Activated CD8-positive, alpha-beta memory T cell treated with anti-CD3 and anti-CD28 coated beads, Interleukin-2, amount 50 U/mL, for 48 hours (primary cell): ENCODE measurements at places on chromosomes 12 and 14.
A peak's percentile ranks its signal among the peaks of the same experiment; 100 is the strongest.

- DNase-seq = peak; percentile 72
Measured at GRCh38 chr14:76958980-76959710, 69.4 kb downstream of the IRF2BPL start.

DNA sequence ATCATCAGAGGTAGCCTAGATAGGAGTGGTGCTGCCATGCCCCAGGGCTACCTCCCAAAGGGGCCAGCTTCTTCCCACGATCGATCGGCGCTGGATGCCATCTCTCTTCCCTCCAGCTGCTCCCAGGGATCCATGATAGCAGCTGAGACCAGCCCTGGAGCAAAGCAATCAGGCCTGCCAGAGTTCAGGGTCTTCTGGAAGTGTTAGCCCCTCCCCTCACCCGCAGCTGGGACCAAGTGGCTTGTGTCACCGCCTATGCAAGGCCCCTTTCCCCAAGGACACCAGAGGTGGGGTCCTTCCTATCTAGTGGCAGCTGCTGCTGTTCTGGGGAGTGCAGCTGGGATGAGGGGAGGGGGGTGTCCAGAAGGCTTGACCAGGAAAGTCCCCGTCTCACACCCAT, 87.0 kb downstream of the IRF2BPL start:
- DNase-seq = no peak

DNA sequence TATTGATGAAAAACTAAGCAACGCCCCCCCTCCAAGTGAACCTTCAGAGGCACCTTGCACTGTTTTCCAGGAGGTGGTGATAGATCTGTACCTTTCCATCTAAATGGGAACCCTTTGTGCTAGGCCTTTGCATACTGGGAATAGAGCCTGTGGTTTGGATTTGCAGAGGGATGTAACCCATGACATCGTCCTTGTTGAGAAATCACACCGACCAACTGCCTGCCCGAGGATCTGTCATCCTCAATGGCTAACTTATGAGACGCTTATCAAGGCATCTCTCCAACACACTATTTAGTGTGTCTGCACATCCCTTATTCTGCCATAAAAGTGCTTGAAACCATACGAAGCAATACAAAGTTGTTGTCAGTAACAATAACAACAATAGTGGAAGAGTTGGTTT, 22.9 kb downstream of the NTN4 start:
- no peak for DNase-seq

GRCh38 chr14:23626946-23627345, 9.2 kb upstream of the DHRS2 start:
- DNase-seq = peak; percentile 28
